ENCODE measurements at places on chromosomes 12 and 14.

DNA sequence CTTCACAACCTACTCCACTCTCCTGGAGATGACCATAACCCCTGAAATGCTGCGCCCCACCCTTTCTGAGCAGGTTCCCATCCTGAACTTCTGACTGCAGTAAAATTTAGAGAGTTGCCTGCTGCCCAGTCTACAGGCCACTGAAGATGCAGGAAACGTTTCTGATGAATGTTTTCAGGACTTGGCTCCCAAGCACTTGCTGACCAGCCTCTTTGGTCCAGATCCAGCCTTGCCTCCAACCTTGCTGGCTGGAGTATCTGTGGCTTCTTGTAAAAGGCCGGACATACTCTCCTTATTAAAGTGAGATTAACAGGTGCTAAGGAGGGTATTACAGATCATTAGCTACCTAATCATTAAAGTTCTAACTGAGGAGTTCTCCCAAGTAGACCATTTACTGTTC, 70.3 kb upstream of the STXBP6 start:
- H3K4me1 ChIP-seq, result no peaks in the 10 kb centered on the region
- no peaks in the 10 kb centered on the region for H3K27me3 ChIP-seq

DNA sequence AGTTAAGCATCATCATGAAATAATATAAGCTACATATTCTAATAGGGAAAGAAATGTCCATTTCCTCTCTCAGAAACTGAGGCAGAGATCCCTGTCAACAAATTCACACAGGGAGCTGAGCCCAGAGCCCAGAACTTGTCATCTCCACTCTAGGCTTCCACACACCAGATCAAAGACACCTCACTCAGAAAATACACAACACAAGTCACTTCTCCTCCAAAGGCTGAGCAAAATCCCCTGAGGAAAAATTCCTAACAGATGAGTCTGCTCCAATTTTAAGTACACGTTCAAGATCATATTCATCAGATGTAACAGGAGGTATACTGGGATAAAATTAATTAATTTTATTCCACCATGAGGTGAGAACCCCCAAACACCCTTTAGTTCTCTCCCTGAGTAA, 227.3 kb downstream of the DPF3 start:
- H3K27me3 ChIP-seq, result no peaks in the 10 kb centered on the region
- H3K36me3 ChIP-seq, result peaks cover 12% of the 10 kb centered on the region
- H3K27ac ChIP-seq, result no peak overlapping the region
- H3K4me1 ChIP-seq, result no peaks in the 10 kb centered on the region

DNA sequence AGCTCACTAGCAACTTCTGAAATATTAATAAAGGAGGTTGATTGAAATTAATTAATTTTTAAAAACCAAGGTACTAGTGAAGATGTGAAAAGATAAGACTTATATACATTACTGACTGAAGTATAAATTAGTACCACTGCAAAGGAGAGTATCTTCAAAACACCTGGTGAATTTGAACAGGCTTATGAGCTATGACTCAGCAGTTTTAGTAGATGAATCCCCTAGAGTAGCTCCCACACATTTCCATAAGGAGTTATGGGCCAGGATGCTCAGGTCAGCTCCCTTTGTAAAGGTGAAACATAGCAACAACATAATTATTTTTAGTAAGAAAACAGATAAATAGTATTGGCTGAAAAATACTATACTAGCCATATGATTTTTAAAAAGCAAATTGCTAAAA, 218.6 kb downstream of the SYT1 start:
- no peaks in the 10 kb centered on the region for H3K4me1 ChIP-seq
- H3K4me3 ChIP-seq, result no peak overlapping the region
- H3K27ac ChIP-seq, result no peak overlapping the region
- H3K36me3 ChIP-seq, result no peaks in the 10 kb centered on the region
- DNase-seq, result no peak

DNA sequence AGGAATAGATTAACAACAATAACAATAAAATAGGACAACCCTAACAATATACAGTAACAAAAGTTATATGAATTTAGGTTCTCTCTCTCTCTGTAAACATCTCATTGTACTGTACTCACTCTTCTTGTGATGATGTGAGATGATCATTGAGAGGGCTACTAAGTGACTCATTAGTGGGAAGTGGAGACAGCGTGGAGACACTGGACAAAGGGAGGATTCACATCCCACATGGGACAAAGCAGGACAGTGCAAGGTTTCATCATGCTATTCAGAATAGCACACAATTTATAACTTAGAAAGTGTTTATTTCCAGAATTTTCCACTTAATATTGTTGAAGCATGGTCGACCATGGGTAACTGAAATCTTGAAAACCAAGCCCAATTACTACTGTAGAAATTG, 26.0 kb upstream of the SPATA7 start:
- DNase-seq, result no peak
- H3K4me3 ChIP-seq, result no peak overlapping the region
- no peaks in the 10 kb centered on the region for H3K4me1 ChIP-seq
- no peaks in the 10 kb centered on the region for H3K27me3 ChIP-seq

DNA sequence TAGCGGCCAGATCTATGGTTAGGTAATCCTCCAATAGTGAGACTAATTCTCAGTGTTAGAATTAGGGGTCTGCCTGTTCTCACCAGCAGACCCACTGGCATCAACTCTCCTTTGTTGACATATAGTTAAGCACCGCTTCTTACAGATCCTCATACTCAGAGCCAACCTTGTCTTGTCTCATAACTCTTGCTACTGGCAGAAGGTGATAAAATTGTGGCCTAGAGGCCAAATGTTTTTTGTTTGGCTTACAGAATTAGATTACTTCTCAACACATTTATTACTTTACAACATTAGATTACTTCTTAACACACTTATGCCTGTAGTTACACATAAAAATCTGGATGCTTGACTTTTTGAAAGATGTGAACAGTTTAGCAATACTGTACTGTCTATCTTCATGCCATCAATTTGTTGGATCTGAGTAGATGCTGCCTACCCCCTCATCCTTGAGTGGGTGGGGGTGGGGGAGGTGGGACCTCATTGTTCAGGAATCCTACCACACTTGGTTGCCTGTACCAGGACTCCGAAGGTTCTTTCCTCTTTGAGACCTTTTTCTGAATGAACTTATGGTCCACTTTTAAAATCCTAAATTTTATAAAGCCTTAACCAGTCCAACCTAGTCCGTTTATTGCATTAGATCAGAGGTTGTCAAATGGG, 7.0 kb downstream of the MTHFD1 start:
- H3K4me1 ChIP-seq, result no peaks in the 10 kb centered on the region
- no peak for DNase-seq
- H3K36me3 ChIP-seq, result no peaks in the 10 kb centered on the region

DNA sequence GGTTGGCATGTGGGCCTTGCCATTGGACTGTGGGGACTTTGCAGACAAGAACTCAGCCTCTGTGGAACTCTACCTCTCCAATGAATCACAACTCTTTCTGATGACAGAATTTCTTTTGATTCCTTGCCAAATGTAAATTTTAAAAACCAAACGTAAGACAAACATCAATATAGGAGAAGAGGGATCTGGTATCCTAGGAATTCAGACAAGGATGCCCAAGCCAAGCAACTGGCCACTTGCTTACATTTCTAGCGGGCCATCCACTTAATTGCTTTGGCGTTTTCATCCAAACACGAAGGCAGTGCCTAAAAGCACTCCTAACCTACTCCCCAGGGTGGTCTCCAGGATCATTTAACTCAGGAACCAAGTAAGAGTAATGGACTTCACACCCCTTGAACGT, 23.4 kb upstream of the RAB35 start:
- H3K4me3 ChIP-seq, result no peak overlapping the region
- peaks cover 4% of the 10 kb centered on the region for H3K36me3 ChIP-seq
- DNase-seq, result no peak

DNA sequence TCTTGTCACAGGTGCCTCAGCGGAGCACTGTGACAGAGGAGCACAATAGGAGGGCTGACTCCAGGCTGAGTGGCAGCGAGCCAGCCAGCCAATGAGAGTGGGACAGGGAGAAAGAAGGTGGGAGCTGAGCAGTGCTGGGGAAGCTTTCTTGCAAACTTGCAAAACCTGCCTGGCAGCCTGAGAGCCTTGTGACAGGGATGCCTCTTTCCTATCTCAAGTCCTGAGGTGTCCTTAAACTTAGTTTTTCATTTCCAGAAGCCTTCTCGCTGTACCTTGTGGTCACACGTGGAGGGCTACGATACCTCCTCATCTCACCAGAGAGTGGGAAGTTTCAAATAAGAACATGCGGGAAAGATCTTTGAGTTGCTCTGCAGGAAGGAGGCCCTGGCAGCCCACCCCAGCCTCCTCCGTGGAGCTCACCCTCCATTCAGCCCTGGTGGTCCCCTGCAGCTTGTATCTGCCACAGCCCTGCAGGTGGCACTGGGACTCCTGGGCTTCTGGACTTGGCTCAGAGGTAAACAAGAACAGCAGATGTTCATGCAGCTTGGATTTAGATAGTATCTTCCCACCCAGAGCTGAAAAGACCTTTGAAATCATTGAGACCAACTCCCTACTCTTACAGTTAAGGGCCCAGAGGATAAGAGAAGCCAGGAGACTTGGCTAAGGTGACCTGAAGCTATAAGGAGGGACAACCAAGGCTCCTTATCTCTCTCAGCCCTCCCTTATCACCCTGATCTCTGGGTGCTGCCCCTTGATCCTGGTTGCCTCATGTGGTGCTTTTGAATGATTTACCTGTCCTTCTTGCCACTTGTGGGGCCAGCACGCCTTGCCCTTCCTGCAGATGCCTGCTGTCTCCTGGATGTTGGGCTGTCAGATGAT, 153.5 kb upstream of the MAX start:
- no peaks in the 10 kb centered on the region for H3K27me3 ChIP-seq
- H3K4me1 ChIP-seq, result no peaks in the 10 kb centered on the region
- H3K27ac ChIP-seq, result no peak overlapping the region
- DNase-seq, result no peak
- no peaks in the 10 kb centered on the region for H3K36me3 ChIP-seq

GRCh38 chr12:112126000-112126438, 659 bp downstream of the TRAFD1 start:
- peak overlapping the region; percentile 96 for H3K4me3 ChIP-seq
- no peaks in the 10 kb centered on the region for H3K36me3 ChIP-seq
- DNase-seq, result no peak
- peak overlapping the region; percentile 86 for H3K27ac ChIP-seq
- peaks cover 39% of the 10 kb centered on the region for H3K4me1 ChIP-seq
- H3K27me3 ChIP-seq, result no peaks in the 10 kb centered on the region

Data from gastrocnemius medialis (tissue), 4 donors.